Activated T-cell treated with anti-CD3 and anti-CD28 coated beads, Interleukin-2, amount 50 U/mL, for 72 hours (primary cell): ENCODE measurements at places on chromosomes 1 and 21. TPM values are rescaled to one million over a fixed set of nuclear protein-coding genes. Genes with fewer than 3 reads are reported as not detected.

- H3K27me3 ChIP-seq = no peaks in the 10 kb centered on the region
- H3K36me3 ChIP-seq = no peaks in the 10 kb centered on the region
- H3K4me3 ChIP-seq = no peak overlapping the region
- H3K4me1 ChIP-seq = peaks cover 7% of the 10 kb centered on the region
- H3K27ac ChIP-seq = no peak overlapping the region
Observed at GRCh38 chr1:203536575-203536974, 42.6 kb downstream of the OPTC start.

GRCh38 chr1:53073287-53073686 lies 11.3 kb downstream of the PODN start:
- H3K36me3 ChIP-seq = no peaks in the 10 kb centered on the region
- H3K4me1 ChIP-seq = no peaks in the 10 kb centered on the region
- H3K27me3 ChIP-seq = no peaks in the 10 kb centered on the region
- no peak overlapping the region for H3K4me3 ChIP-seq
- H3K27ac ChIP-seq = no peak overlapping the region

DNA sequence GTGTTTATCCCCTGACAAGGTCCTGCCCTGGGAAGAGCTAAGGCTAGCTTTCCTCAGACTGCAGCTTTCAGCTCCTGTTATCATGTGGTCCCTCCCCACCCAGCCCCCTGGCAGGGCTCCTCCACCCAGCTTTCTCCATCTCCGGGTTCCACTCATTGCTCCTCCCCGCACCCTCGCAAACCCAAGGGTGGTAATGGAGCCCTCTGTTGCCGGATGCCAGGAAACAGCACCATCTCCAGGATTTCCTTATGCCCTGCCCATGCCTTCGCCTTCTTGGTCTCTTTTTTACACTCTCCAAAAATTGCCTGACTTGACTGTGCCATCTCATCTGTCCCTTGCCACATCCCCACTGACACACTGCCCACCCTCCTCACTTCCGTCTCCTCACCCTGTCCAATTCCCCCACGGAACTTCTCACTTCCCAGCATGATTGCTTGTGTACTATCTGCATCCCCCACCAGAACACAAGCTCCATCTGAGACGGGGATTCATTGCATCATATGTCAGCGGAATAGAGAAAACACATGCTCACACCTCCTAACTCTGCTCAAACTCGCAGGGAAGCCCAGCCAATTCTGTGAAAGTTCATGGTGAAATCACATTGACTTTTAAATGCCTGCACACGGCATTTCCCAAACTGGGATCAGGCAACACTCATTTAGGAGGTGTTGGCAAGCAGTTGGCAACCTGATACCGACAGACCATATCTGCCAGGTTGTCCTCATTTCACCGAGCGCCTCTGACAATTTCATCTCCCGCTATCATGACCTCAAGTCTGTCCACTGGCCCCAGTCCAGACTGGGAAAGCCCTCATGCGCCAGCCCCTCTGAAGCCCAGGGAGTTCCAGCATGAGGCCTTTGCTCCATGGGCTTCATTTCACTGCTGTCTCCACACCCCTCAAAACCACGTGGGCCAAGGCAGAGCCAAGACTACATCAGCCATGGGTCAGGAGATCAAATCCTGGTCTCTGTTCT lies 201.1 kb downstream of the MATN1 start:
- DNase-seq = no peak
- no peaks in the 10 kb centered on the region for H3K36me3 ChIP-seq
- no peak overlapping the region for H3K4me3 ChIP-seq
- H3K4me1 ChIP-seq = no peaks in the 10 kb centered on the region

DNA sequence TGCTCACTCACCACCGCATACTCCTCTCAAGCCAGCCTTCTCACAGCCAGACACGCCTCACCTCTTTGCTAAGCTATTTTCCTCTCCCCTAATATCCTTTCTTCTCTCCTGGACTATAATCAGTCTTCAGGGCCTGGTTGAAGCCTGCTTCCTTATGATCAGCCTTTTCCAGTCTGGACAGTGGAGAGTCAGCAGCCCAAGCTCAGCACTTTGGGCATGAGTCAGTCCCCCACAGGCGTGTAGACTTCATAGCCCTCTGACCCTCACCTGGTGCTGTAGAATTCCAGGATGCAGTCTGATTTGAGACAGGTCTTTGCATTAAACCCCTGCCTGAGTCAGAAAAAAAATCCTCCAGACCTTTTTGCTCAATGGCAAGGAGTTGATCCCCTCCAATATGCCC lies 2.5 kb downstream of the HPCAL4 start:
- H3K36me3 ChIP-seq = no peaks in the 10 kb centered on the region
- H3K4me3 ChIP-seq = no peak overlapping the region
- H3K27me3 ChIP-seq = peaks cover 35% of the 10 kb centered on the region
- peaks cover 42% of the 10 kb centered on the region for H3K4me1 ChIP-seq
- no peak overlapping the region for H3K27ac ChIP-seq

DNA sequence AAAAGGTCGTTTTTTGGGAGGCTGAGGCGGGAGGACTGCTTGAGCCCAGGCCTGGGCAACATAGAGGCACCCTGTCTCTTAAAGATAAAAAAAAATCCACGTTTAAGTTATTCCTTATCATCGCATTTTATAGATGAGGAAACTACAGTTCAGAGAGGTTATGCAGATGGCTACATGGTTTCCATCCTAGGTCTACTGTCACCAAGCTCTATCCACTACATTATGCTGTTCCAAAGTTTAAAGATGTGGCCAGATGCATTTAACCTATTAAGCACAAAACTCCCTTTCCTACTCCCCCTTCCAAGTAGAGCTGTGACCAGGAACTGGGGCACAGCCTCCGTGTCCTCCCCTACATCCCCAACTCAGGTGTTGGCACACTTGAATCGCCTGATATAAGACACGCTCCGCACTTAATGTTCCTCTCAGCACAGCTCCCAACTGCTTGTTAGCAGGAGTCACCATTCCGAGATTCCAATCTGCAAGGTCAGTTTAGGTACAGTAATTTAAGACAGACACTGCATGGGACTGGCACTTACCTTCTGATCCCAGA lies 1.3 kb downstream of the TAF5L start:
- H3K4me1 ChIP-seq = peaks cover 75% of the 10 kb centered on the region
- peak overlapping the region; percentile 90 for H3K27ac ChIP-seq
- DNase-seq = no peak

GRCh38 chr1:1541956-1542765 lies 1.7 kb upstream of the TMEM240 start:
- H3K4me1 ChIP-seq = no peaks in the 10 kb centered on the region
- H3K36me3 ChIP-seq = peaks cover 2% of the 10 kb centered on the region
- H3K27me3 ChIP-seq = no peaks in the 10 kb centered on the region
- no peak overlapping the region for H3K27ac ChIP-seq
- peak overlapping the region; percentile 20 for H3K4me3 ChIP-seq

- peak overlapping the region; percentile 67 for H3K27ac ChIP-seq
- H3K4me3 ChIP-seq = peak overlapping the region; percentile 66
- H3K27me3 ChIP-seq = no peaks in the 10 kb centered on the region
- no peak for DNase-seq
- peaks cover 65% of the 10 kb centered on the region for H3K4me1 ChIP-seq
- no peaks in the 10 kb centered on the region for H3K36me3 ChIP-seq
Observed at GRCh38 chr1:154466206-154466605, 35.8 kb upstream of the TDRD10 start.

GRCh38 chr1:52738893-52739292 lies 12.6 kb downstream of the ZYG11B start:
- no peak for DNase-seq
- H3K36me3 ChIP-seq = peaks cover 4% of the 10 kb centered on the region
- H3K4me3 ChIP-seq = no peak overlapping the region

- no peaks in the 10 kb centered on the region for H3K36me3 ChIP-seq
- no peak for DNase-seq
- H3K4me3 ChIP-seq = no peak overlapping the region
- H3K27ac ChIP-seq = no peak overlapping the region
Observed at GRCh38 chr1:58060559-58061170, 485.9 kb downstream of the OMA1 start.

DNA sequence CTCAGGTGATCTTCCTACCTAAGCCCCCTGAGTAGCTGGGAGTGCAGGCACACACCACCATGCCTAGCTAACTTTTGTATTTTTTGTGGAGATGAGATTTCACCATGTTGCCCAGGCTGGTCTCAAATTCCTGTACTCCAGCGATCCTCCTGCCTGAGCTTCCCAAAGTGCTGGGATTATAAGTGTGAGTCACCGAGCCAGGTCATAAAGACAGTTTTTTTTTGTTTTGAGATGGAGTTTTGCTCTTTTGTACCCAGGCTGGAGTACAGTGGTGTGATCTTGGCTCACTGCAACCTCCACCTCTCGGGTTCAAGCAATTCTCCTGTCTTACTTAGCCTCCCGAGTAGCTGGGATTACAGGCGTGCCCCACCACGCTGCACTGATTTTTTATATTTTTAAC lies 42.1 kb downstream of the KIF1B start:
- peaks cover 18% of the 10 kb centered on the region for H3K4me1 ChIP-seq
- H3K27me3 ChIP-seq = no peaks in the 10 kb centered on the region
- DNase-seq = no peak
- H3K27ac ChIP-seq = no peak overlapping the region

Gene SYT2
- total RNA-seq = not detected

Gene MMP23B
- total RNA-seq = 1.5 TPM

Gene UBE2U
- total RNA-seq = not detected

Gene TMEM200B
- 0.36 TPM for total RNA-seq

Gene NOS1AP
- total RNA-seq = 0.21 TPM

Gene GJB5
- total RNA-seq = not detected
